ENCODE measurements at places on chromosomes 13 and 19.

- peak; percentile 60 for DNase-seq
Measured at GRCh38 chr13:25733696-25734435, 317.9 kb downstream of the SHISA2 start.

GRCh38 chr19:12230751-12231733, 63.6 kb downstream of the ZNF44 start:
- no peak for DNase-seq

GRCh38 chr13:28620011-28620830, 38.7 kb upstream of the POMP start:
- DNase-seq, result no peak

DNA sequence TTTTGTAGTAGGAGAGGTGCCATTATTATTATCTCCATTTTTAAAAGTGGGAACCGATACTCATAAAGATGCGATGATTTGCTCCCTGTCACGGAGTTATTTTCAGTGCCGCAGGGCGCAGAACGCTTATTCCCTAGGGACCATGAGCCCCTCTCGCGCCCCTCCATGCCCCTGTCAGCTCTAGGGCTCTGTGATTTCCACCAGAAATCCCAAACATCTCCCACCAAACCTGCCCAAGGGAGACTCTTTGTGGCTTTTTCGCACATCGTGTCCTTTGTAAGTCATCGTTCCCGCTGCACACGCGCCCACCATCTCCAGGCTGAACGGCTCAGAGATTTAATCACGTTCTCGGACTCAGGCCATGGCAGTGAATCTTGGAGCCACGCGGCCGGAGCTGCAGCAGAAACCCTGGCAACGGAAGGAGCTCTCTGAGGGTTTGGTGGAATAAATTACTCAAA, 105.1 kb downstream of the DNAJC15 start:
- no peak for DNase-seq

DNA sequence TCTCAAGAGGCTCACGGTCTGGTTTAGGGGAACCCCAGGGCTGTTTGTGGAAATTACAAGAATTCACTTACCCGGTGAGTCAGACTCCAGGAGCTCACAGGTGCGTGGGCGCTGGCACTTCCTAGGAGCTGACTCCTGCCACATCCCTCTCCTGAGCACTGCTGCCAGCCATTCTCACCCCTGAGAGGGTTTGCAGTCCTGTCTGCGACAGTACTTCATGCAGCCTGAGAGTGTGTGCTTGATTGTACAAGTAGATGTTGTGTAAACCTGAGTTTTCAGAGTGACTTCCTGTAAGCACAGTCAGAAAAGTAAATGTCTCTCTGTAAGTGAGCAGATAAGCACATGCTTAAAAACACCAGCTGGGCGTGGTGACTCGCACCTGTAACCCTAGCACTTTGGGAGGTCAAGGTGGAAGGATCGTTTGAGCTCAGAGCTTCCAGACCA, 8.1 kb downstream of the MRPL4 start:
- peak; percentile 15 for DNase-seq

DNA sequence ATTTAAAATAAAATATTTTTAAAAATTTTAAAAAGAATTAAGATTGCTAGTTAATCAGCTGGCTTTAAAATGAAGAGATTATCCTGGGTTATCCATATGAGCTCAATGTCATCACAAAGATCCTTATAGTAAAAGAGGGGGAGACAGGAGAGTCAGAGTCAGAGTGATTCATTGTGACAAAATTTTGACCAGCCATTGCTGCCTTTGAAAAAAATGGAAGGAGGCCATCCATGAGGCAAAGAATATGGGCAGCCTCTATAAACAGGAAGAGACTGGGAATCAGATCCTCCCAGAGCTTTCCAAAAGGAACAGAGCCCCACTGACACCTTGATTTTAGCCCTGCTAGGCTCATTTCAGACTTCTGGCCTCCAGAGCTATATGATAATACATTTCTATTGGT, 9.3 kb upstream of the RUBCNL start:
- no peak for DNase-seq

GRCh38 chr13:35648201-35648600, 171.7 kb upstream of the MAB21L1 start:
- DNase-seq, result no peak

DNA sequence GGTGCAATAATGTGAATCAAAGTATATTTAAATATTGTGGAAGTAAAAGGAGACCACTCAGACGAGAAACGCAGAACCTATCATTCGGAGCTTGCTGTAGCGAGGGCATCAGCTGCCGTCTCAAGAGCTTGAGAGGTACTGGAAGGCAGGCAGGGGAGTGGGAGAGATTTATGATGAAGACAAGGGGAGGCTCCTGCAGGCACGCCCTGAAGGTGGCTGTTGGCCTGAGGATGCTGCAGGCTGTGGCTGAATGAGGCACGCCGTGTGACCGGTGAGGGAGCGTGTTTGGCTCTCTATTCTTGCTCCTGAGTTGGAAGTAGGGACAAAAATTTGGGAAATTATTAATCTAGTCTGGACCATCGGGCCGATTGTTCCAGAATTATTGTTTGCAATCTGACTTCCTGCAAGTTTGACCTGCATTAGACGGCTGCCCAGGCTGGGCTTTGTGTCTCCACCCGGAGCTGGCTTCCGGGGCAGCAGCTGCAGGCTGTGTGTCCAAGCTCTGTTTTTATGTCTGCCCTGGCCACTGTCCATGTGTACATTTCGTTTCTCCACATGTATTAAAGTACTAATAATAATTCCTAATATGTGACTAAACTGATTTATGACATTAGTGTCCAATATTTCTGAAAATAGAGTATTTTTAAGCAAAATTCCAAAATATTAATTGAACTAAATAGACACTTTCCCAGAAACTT, 91.1 kb upstream of the ANKRD10 start:
- no peak for DNase-seq

DNA sequence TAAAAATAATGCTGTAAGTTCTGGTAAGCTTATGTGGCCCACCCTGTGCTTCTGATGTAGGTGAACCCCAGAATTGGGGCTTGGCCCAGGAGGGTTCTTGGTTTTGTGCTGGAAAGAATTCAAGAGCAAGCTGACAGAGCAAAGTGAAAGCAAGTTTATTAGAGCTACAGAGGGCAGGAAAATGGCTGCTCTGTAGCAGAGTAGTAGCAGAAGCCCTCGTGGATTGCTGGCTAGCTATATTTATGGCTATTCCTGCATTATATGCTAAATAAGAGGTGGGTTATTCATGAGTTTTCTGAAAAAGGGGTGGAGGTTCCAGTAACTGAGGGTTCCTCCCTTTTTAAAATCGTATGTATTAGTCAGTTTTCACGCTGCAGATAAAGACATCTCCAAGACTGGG, 20.6 kb upstream of the ZNF599 start:
- DNase-seq, result no peak

DNA sequence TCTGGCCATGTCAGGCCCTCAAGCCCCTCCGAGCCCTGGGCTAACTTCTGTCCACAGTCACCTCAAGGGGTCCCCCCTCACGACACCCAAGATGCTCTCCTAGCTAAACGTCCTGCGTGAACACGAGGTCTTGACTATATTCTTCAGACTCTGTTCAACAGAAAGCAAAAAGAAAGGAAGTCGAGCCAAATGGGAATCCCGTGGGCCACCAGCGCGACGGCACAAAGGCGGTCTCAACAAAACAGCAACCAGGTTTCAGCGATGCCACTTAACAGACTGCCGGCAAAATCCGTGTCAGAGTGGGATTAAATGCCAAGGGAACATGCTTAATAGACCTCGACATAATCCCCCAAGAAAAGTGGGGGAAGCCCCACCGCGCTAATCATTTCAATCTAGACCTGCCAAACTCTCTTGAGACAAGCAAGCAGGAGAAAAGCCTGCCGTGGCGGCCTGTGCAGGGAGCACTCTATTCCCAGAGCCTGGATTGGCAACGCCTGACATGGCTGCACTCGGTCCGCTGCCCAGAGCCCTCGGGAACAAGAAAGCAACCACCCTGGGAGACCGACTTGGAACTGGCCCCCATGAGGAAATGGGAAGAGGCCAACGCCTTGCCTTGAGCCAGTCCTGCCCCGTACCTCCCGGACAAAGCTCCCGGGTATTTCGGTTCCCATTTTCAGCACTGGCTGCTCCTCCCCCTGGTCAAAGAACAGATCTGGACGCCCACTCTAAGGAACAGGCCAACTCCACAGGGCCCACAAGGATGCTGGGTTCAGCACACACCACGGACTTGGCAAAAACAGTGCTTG, 16.0 kb downstream of the ZC3H4 start:
- DNase-seq, result no peak

DNA sequence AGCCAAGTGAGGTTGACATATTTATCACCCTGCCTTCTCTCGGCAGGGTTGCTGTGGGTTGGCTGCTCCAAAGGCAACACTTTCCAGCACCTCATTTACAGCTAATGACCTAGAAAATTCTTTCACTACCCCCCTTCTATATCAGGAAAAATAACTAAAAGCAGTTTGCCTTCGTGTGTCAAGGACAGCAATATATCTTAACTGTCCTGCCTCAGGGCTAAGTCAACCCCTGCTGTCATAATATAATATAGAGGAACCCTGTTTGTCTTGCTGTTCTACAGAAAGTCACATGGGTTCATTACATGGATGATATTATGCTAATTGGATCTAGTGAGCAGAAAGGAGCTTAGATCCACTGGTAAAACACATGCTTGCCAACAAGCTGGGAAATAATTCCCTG, 28.1 kb upstream of the USP12 start:
- DNase-seq, result no peak

DNA sequence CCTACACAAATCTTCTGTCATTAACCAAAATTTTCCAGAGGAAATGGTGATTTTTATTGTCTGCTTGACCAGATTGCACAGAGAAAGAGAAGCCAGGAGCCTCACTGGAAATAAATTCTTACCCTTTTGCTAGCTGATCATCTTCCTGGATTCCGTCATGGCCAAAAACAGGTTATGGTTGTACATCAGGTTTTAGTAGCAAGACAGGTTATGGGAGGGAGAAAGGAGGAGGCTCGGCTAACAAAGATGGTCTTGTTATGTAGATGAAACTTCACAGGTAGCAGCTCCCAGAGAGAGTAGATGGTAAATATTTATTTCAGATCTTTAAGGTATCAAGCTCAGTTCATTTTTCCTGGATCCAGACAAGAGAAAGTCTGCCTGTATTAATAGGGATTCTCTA, 19.7 kb upstream of the CEACAM3 start:
- no peak for DNase-seq

DNA sequence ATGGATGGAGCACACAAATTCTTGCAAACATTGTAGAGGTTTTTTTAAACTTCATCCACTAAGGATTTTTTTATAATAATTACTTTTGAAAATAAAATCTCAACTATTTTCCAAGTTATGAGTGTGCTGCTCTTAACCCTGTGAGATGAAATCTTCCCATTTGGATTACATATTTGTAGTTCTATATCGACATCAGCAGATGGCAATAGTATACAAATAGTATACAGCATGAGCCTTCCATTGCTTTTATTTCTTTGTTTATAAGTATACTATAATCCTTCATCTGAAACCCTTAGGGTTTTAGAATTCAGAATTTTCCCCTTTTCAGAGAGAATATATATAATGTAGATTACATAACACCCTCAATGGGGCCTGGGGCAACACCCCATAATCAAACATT, 70.5 kb downstream of the GJA3 start:
- no peak for DNase-seq

DNA sequence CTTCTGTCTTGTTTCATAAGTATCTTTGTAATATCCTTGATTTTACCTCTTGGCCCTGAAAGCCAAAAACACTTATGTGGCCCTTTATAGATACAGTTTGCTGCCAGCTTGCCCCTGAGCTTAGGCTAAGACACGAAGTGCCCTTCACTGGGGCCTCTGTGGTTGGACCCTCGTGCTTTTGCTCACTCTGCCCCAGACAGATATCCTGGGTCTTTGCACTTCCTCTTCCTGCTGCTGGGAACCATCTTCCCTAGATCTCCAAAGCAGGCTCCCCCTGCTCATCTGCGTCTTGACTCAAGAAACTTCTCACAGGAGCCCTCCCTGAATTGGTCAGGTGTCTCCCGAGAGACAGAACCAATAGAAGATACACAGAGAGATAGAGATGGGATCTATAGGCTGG, 2.0 kb upstream of the TNFSF14 start:
- DNase-seq, result no peak

- no peak for DNase-seq
Measured at GRCh38 chr19:57231686-57232085, 863 bp downstream of the AURKC start.

DNA sequence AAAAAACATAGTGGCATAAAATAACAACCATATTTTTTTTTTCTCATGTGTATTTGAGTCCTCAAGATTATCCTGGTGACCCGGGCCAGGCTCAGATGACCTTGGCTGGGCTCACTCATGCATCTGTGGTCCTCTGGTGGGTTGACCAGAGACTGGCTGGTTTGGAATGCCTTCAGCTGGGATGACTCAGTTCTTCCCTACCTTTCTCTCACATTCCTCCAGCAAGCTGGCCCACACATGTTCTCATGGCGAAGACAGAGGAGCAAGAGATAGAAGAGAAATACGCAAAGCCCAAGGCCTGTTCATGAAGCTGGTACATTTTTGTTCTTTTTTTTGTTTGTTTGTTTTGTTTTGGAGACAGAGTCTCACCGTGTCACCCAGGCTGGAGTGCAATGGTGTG, 14.3 kb upstream of the ZNF541 start:
- DNase-seq, result no peak

GRCh38 chr19:56097776-56098175, 23.3 kb downstream of the ZNF787 start:
- DNase-seq, result no peak

DNA sequence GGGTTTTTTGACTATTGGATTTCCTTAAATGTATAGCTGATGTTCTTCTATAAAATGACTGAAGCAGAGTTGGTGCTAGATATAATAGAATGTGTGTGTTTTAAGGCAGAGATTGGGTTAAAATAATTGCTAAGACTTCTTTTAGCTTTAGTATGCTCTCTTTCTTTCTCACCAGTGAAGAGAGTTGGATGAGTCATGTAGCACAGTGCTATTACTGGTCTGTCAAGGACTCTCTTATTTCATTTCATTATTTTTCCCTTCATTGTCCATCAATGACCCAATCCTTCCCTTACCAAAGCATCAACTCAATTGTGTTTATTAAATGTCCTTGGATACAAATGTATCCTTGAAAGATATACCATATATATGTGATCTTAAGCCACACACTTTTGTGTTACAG, 268.9 kb downstream of the IRS2 start:
- DNase-seq, result no peak

GRCh38 chr13:26976313-26976712, 195.3 kb downstream of the USP12 start:
- DNase-seq, result no peak

GRCh38 chr13:80447747-80448146, 106.8 kb upstream of the SPRY2 start:
- no peak for DNase-seq

- no peak for DNase-seq
Measured at GRCh38 chr13:75196147-75196837, 285.7 kb downstream of the TBC1D4 start.

GRCh38 chr19:55117663-55118391, 390 bp upstream of the PPP1R12C start:
- DNase-seq, result peak; percentile 97

- no peak for DNase-seq
Measured at GRCh38 chr13:41751277-41751676, 209.6 kb downstream of the VWA8 start.

- DNase-seq, result no peak
Measured at GRCh38 chr13:45849408-45849807, 2.1 kb downstream of the SIAH3 start.

- no peak for DNase-seq
Measured at GRCh38 chr13:93243375-93244063, 16.9 kb downstream of the GPC6 start.

GRCh38 chr13:43071824-43072223, 48.4 kb downstream of the DNAJC15 start:
- DNase-seq, result no peak
